ENCODE measurements at places on chromosomes 2 and 18.

- DNase-seq = no peak
These were observed 111.1 kb downstream of the MEP1B start for GRCh38 chr18:32300914-32301313.

GRCh38 chr18:68676913-68677312 lies 38.0 kb downstream of the TMX3 start:
- no peak for DNase-seq

GRCh38 chr2:20355131-20355530 lies 4.5 kb upstream of the PUM2 start:
- DNase-seq = no peak

GRCh38 chr2:157170299-157170698 lies 87.2 kb upstream of the GALNT5 start:
- no peak for DNase-seq

GRCh38 chr2:112141626-112142007 lies 3.4 kb downstream of the FBLN7 start:
- DNase-seq = no peak

- DNase-seq = no peak
These were observed 12.2 kb downstream of the ZFP36L2 start for GRCh38 chr2:43214253-43214652.

DNA sequence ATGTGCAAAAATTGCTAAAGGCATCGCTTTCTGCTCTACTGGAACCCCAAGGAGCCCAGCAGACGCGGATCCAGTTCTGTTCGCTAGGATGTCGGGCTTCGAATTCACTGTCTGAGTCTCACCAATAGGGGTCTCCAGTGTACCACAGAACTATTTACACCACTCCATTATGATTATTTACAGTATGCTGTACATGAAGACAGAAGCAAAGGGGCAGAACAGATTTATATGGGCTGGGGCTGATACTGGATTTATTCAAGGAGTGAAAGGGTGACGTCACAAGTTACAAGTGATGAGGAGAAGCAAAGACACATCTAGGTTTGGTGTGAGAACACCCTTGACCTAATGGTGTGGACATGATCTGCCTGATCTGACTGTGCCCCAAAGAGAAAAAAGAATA lies 185.3 kb upstream of the ATP5MC3 start:
- peak; percentile 3 for DNase-seq

GRCh38 chr2:45653122-45653913 lies 1.8 kb downstream of the PRKCE start:
- no peak for DNase-seq

DNA sequence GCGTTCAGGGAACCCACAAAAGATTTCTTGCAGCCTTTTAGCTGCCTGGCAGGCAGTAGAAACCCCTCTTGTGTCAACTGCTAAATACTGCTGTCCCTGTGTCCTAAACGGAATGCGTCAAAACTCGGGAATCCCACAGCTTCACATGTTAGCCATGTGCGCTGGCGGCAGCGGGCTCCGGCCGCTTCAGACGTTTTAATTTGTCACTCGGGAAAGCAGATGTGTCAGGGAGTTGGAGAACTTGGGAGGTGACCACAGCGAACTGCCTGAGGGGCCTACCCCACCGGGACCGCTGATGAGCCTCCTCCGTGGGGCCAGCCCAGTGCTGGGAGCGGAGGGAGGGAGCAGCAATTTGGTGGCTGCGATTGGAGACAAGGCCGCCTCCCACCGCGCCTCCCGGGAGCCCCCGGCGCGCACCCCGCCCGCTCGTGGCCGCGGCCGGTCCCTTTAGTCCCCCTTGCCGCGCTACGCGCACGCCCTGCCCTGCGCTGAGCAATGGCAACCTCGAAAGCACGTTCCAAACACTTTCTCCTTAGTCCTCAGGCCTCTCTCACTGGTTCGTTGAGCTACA lies 146.1 kb upstream of the SATB2 start:
- no peak for DNase-seq

- no peak for DNase-seq
These were observed 781.1 kb downstream of the MBD2 start for GRCh38 chr18:53443336-53443735.

GRCh38 chr2:189648846-189649509 lies 12.3 kb upstream of the ASNSD1 start:
- DNase-seq = no peak

DNA sequence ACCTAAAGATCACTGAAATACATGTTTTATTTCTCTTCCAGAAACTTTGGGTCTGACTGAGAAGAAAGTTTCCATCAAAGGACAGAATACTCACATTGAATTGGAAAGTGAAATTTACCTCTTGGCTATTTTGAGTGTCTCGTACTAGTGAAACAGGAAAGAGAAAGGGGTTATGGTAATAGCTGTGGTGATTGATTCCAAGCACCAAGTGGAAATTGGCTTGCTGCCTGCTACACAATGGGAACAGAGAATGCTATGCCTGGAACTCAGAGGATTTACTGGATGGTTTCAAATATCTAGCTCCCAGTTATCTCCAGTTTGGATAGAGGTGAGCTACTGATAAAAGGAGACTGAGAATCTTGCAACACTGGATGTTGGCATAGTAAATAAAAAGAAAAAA lies 492.8 kb upstream of the FSIP2 start:
- DNase-seq = no peak

DNA sequence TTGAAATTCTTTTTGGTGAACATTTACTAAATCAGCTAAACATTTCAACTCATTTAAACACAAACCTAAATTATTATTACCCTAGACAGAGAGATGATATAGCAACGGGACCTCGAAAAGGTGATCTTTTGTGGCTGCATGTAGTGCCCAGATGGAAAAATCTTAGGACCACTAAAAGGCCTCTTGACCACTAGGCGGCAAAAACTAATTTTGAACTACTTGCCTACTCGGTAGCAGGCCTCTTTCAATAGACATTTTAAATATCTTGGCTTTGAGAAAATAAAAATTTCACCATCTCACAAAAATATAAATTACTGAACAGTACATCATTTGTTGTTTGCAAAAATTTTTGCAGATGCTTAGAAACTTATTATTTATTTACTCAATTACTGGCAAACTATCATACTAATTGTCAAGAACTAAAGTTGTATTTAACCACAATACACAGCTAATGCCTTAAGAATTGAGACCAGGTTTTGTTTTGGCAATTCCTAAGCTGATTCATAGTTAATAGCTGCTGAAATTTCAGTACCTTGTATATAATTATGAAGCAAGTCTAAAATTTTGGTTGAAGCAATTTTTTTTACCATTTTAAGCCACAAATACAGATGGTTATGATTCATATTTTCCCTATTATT lies 9.4 kb downstream of the COL3A1 start:
- no peak for DNase-seq

DNA sequence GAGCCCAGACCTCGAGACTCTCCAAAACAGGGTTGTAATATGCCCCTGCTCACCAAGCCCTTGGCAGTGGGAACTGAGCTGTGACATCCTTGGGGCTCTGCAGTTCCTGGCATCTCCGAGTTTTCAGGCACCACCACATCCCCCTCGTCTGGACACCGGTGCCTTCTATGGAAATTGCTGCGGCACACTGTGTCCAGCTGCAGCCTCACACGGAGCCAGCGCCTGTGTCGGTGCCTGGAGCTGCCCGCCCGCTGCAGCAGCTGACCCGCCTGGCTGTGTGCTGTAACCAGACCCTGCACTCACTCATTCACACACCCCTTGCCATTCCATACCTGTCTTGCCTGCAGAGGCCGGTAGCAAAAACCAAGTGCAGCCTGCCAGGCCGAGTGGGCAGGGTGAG lies 11.8 kb downstream of the IWS1 start:
- no peak for DNase-seq

DNA sequence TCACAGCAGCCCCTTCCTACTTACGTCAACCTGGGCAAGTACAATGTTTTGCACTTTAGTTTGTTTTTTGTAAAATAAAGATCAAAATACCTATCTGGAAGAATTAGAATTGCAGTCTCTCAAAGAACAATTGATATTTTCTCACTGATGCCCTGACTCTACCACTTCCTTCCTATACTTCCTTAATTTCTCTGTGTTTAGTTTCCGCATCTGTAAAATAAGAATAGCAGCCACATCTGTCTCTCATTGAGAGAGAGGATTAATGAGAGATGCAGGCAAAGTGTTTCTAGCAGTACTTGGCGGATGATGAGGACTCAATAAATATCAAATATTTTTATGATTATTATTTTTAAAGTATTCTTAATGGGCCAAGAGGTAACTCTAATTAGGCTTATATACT lies 122.6 kb upstream of the PIEZO2 start:
- no peak for DNase-seq

DNA sequence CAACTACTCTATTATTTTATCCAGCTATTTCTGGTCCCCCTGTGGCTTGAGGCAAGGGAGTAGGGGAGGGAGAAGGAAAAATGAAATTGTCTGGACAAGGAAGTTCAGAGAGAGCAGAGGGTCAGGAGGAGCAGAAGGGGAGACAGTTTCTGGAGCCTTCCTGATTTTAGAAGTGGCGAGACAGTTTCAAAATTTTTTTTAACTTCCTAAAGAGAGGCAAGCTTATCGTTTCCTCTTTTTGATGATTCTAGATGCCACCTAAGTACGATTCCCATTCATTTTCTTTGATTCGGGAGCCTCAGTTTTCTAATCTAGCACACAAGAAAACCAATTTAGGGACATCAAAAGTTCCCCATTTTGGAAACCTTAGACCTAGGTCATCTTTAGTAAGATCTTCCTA lies 96.9 kb upstream of the B3GNT2 start:
- DNase-seq = no peak

- DNase-seq = no peak
These were observed 105.0 kb upstream of the HAAO start for GRCh38 chr2:42897358-42897757.

DNA sequence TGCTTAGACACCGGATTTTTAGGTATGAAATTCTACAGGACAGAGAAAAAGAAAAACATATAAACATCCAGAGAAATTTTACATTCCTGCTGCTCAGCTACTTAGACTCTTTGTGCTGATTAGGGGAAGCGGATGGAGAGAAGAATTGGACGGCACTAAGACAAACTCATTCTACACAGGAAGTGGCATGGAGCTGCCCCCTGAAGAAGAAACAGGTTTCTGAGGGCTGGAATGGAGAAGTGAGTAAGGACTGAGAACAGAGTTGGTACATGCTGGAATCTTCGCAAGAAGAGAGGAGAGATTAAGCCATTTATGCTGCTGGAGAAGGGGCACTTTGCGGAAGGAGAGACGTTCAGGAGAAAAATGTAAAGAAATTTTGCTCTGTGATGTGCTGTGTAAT lies 253.0 kb upstream of the ERBB4 start:
- DNase-seq = no peak

DNA sequence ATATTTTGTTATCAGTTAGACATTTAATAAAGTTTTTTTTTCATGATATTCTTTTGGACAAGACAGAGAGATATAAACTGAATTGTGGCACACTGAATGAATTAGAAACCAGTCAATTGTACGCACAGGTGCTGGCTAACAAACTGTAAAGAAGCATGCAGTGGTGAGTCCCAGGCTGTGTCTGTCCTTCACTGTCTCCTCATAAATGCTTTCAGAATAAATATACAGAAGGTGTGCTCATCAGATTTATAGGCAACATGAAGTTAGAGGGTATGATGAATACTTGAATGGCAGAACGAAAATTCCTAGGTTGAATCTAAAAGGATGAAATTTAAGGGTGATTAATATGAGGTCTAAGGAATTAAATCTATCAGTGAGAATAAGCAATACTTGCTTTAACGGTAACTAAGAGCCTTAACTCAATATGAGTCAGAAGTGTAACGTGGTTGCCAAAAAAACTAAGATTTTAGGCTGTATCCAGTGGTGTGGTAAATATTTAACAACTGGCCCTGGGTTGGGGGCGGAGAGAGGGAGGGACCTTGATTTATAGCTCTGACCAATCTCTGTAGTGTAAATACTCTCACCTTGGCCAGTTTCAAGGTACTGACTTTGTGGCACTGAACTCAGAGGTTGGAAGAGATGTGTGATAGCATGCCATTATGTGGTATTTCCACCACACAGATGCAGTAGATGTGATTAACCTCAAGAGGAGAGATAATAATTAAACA lies 41.9 kb upstream of the AAK1 start:
- no peak for DNase-seq

DNA sequence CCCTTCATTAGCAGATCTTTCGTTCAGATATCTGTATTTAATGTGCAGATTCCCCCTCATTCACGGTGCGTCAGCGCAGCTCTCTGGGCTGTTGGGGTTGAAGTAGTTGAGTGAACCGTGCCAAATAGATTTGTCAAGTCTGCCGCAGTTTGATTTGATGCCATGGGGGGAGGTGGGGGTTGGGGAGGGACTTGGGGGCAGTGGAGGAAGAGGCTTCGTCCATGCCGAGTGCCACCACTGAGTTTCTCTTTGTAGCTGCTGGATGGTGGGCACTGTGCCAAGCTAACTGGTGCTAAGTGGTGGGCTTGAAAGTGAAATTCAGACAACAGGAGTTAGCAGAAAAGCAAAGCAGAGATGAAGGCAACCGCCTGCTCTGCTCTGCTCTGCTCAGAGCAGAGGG lies 47.9 kb downstream of the NRP2 start:
- no peak for DNase-seq

DNA sequence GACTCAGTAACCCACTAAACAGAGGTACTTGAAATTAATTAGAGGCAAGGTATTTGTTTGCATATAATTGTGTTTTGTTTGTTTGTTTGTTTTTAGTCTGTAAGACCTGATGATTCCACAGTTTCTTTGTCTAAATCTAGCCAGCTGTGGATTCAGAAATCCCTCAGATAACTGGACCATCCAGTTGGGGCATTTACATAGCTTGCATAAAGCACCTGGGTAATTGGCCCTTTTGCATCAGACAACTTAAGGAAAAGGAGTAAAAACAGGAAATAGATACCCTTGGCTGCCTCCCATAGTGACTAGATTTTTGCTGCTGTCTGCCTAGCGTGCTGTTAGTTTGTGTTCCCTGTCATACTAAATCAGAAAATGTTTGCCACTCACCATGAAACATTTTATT lies 46.6 kb upstream of the XIRP2 start:
- DNase-seq = no peak

GRCh38 chr2:25955869-25956535 lies 26.3 kb downstream of the KIF3C start:
- DNase-seq = no peak

GRCh38 chr2:144713410-144713809 lies 193.5 kb upstream of the ZEB2 start:
- DNase-seq = no peak

DNA sequence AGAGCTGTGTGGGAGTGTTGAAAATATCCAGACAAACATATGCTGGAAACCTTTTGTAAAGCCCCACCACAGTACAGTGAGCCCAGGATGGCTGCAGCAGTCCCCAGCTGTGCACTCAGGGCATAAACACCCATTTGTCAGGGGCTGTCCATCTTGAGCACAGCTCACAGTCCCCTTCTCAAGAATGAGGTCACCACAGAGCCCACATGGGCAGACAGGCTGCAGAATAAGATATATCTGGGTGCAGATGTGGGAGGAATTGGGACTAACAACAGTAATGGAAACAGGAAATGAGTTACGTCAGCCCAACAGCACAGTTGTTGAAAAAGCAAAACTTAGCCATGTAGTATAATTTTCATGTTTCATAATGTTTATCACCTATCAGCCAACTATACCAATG lies 219.6 kb downstream of the ETAA1 start:
- DNase-seq = no peak
